ENCODE measurements at places on chromosomes 6 and 20.

GRCh38 chr20:14953736-14954135 lies 616.3 kb upstream of the FLRT3 start:
- no peak for DNase-seq

GRCh38 chr20:13554076-13554475 lies 84.7 kb downstream of the TASP1 start:
- no peak for DNase-seq

GRCh38 chr6:153976921-153977693 lies 61.9 kb upstream of the OPRM1 start:
- DNase-seq = peak; percentile 68

- DNase-seq = no peak
Measured at GRCh38 chr6:34510299-34510698, 44.4 kb downstream of the PACSIN1 start.

GRCh38 chr20:29298759-29299613 lies 1958.5 kb upstream of the DEFB115 start:
- no peak for DNase-seq

GRCh38 chr20:32484225-32484957 lies 100.7 kb downstream of the NOL4L start:
- no peak for DNase-seq

DNA sequence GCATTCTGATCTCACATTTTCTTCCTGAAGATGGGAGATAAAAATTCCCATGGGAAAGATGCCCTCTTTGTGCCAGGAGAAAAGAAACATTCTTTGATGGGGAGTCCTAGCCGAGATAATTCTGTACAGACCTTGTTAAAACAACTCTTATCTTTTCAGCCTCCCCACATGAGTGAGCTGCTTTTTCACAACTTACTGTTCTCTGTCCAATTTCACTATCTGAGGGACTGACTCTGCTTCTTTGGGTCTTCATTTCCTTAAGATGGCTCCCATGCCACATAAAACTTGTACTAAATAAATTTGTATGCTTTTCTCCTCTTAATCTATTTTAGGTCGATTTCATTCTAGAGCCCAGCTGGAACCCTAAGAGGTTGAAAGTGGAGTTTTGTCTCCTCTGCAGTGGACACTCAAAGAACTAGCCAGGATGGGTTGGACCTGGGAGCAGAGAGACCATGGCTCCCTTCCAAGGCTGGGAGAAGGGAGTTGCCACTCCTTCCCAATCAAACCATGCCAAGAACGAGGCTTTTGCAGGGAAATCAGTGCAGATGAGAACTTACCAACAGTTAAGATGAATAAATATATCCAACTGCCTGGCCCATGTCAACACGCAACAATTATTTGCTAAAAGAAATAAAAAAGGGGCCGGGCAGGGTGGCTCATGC lies 285.8 kb upstream of the SULF2 start:
- no peak for DNase-seq

DNA sequence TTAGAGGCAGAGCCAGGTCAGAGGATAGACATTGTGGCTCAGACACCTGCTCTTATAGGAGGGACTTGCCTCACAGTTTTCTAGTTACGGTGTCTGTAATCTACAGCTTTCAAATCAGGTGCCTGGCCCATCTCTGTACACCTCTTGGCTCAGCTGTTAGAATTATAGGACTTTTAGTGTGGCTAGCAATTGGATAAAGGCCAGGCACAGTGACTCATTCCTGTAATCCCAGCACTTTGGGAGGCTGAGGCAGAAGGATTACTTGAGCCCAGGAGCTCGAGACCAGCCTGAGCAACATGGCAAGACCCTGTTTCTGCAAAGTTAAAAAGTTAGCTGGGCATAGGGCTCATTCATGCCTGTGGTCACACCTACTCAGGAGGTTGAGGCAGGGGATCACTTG lies 20.0 kb downstream of the BRPF3 start:
- peak; percentile 18 for DNase-seq

- DNase-seq = peak; percentile 60
Measured at GRCh38 chr20:37223053-37223452, 38.6 kb downstream of the GHRH start.

- no peak for DNase-seq
Measured at GRCh38 chr20:12030470-12030869, 112.8 kb downstream of the BTBD3 start.

DNA sequence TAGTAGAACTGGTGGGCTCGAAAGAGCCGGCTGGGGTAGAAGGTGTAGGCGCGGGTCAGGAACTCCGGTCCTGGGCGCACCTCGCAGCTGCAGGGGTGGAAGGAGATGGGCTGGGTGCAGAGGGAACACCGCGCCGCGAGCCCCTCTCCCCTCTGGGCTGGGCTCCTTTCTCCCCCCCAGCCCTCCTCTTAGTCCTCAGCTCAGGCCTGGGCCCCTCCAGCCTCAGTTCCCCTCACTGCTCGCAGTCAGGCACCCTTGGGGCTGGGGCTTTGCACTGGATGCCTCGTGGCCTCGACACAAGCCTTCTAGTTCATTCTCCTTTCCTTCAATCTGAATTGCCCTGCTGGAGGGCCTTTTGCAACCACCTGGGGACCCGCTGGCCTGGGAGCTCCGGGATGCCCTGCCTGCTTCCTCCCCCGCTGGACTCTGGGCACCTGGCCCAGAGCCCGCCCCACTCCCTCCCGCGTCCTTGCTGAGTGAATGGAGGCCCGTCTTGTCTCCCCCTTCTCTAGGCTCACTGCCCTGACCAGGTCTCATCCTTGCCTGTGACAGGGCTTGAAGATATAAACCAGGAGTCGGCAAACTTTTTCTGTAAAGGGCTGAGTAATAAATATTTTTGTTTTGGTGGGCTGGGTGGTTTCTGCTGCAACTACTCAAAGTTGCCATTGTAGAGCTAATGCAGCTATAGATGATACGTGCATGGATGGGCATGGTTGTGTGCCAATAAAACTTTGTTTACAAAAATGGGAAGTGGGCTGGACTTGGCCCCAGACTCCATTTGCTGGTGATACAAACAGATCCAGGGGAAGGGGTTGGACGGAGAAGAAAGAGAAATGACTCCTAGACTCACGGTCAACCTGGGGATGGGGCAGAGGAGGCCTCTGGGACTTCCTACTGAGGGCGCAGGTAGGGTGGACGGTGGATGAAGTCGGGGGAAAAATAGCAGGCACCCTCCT lies 47.3 kb downstream of the APCDD1L start:
- DNase-seq = no peak

GRCh38 chr6:30766461-30767157 lies 22.3 kb upstream of the IER3 start:
- DNase-seq = no peak

GRCh38 chr6:150588888-150589499 lies 10.7 kb upstream of the PLEKHG1 start:
- DNase-seq = no peak

DNA sequence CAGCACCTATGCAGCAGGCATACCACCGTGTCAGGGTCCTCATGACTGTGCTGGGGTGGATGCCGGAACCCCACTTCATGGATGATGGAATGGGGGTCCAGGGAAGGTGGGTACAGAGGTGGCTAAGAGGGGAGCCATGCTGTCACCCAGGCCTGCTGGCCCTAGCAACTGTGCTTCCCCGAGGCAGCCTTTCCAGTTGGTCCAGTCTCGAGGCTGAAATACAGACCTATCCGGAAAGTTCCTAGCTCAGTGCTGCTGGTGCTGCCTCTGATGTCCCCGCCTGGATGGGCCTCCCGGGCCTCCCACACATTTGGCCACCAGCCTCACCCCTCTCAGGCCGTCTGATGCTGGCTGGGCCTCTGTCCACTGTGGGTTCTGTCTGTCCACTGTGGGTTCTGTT lies 17.4 kb downstream of the SIRPA start:
- no peak for DNase-seq

DNA sequence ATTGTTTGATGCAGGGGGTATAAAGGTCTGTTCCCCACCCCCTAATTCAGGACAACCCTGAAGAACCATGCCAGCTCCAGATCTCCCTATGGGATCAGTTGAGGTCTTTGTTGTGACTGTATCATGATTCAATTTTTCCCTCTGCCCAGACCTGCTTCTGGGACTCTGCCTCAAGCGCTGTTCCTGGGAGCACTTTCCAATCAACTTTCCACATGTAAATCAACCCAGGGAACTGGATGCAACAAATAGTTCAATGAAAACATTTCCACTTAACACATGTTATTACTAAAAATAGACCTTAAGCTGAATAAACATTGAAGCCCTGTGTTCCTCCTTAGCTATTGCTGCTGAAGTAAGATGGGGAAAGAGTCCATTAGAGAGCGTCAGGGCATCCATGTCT lies 139.5 kb downstream of the C6orf58 start:
- DNase-seq = no peak

DNA sequence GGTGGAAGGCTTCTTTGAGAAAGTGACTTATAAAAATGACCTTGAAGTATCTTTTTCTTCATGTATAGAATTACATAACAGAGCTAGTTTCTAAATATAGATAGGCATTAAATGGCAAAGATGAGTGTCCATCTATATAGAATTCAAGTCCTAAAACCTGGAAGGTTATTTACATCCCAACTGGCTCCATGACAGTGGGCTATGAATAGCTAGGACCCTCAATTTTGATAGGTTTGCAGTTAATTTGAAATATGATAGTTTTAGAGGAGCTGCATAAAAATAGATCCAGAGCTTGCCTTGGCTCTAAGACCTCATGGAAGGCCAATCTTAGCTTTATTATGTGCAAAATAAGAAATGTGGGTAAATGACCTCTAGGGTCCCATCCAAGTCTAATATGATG lies 310.6 kb upstream of the CITED2 start:
- DNase-seq = no peak

GRCh38 chr6:21398741-21399325 lies 194.7 kb upstream of the SOX4 start:
- no peak for DNase-seq

DNA sequence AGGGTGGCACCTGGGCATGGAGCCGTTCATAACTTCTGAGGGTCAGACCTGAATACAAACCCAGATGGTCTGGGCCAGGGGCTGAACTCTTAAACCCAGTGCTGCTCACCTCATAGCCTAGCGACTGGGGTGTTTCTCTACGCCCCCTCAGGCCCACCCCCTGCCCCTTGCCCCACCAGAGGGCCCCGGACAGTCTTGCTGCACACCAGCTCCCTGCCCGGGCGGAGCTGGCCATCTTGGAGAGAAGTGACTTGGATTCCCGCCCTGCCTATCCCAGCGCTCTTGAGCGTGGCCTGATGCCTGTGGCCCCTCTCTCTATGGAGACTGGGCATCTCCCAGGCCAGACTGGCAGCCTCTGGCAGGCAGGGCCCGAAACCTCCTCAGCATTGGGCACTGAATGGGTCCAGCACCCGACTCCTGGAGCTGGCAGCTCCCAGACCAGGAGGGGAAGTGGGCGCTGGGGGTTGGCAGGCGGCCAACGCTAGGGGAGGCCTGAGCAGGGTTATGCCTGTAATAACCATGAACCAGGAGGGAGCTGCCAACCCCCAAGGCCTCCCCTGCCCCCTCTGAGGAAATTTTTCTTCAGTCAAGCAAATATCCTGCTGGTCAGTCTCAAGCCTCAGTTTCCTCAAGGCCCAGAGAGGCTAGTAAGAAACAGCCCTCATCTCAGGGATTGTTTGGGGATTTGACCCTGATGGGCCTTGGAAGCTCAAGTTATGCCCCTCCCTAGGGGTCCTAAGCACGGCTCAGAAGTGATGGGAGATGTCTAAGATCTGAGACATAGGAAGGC lies 169.5 kb downstream of the VEGFA start:
- no peak for DNase-seq

GRCh38 chr6:7074870-7075269 lies 32.9 kb upstream of the RREB1 start:
- no peak for DNase-seq

DNA sequence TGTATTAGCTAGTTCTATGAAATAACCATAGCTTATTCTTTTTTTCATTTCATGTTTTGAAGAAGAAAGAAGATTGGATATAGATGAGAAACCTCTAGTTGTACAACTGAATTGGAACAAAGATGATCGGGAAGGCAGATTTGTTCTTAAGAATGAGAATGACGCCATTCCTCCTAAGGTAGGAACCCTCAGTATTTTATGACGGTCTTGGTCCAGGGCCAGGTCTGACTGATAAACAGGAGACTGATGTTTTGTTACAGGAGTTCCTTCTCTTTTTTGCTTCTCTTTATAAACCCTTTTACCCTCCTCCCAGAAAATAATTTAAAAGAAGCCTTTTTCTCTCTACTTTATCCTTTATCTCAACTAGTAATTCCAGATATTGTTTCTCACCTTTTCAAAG lies 43.6 kb downstream of the AFDN start:
- DNase-seq = no peak

- no peak for DNase-seq
Measured at GRCh38 chr20:59566631-59567524, 37.5 kb upstream of the PHACTR3 start.

DNA sequence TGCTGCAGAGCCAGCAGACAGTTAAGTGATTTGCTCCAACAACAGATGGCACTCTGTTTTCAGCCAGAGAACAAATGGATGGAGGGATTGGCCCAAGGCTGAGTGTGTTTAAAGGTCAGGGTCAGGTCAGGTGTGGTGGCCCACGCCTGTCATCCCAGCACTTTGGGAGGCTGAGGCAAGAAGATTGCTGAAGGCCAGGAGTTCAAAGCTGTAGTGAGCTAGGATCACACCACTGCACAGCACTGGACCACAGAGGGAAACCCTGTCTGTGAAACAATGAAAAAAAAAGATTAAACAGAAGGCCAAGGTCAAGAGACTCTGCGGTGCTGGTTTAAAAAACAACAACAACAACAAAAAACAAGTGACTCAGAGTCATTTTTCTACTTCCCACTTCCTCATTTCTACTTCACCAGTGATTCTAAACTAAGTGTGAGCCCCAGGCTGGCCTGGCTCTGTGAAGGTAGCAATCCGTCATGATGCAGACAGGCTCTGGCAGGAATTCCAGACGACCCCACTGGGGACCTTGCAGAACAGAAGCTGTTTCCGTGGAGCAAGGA lies 42.5 kb upstream of the ARMC2 start:
- no peak for DNase-seq

DNA sequence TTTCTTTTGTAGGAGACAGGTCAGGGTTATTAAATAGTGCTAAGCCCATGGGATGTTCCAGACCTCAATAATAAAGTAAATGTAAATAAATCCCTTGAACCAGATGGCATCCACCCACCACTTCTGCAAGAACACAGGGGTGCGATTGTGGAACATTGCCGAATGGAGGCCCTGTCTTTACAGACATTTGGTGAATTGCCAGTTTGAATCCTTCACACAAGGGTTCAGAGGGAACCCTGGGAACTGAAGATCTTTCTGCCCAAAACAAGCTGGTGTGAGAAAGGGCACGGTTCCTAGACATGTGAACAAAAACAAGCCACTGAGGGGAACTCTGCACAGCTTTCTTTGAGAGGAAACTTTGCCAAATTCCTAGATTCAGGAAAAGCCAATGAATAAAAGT lies 30.2 kb upstream of the RNF8 start:
- DNase-seq = no peak

- no peak for DNase-seq
Measured at GRCh38 chr20:63848003-63848911, 13.0 kb upstream of the ABHD16B start.

DNA sequence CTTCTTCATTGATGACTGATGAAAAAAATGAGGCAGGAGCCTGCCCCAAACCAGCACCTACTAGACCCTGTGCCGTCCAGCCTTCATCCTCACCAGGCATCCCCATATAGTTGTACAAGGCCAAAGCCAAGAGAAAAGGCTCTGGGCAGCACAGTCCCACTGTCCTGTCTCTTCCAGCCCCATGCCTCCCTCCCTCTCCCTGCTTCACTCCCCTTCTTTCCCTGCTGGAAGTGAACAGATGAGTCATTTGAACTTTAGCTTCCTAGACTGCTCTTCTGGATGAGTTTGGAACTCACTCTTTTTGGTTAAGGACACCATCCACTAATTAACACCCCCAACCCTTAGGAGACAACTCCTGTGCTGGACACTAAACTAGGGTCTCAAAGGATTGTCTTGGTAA lies 235.2 kb downstream of the LRFN2 start:
- no peak for DNase-seq

Measured in A172 (cell line).